HFFc6 (cell line): ENCODE measurements at places on chromosomes 3 and 15.

- no peak for DNase-seq
Observed at GRCh38 chr3:194262176-194262924, 88.8 kb downstream of the CPN2 start.

DNA sequence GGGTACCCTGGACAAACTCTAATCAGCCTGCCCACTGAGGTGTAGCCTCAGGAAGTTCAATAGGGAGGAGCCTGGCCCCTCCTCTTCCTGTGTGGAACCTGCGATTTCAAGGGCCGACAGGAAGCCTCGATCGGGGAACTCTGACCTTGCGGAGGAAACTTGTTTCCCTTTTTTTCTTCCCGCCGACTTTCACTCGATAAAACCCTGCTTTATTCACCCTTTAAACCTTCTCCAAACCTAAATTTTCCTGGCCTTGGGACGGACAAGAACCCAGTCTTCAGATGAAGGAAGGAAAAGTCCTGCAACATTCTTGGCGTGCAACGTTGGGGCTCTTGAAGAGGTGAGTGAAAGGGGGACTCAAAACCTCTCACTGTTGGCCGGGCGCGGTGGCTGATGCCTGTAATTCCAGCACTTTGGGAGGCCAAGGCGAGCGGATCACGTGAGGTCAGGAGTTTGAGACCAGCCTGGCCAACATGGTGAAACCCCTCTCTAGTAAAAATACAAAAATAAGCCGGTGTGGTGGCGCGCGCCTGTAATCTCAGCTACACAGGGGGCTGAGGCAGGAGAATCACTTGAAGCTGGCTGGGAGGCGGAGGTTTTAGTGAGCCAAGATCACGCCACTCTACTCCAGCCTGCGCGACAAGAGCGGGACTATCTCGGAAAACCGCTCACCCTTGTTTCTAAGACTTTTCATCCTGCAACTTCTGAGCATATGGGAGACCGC lies 208.2 kb downstream of the ZNF385D start:
- DNase-seq = no peak

GRCh38 chr3:23437484-23438145 lies 234.5 kb downstream of the UBE2E2 start:
- DNase-seq = no peak

GRCh38 chr15:52383100-52383588 lies 87.5 kb upstream of the MYO5C start:
- no peak for DNase-seq

- no peak for DNase-seq
Observed at GRCh38 chr3:32449691-32450090, 53.0 kb downstream of the CMTM6 start.

DNA sequence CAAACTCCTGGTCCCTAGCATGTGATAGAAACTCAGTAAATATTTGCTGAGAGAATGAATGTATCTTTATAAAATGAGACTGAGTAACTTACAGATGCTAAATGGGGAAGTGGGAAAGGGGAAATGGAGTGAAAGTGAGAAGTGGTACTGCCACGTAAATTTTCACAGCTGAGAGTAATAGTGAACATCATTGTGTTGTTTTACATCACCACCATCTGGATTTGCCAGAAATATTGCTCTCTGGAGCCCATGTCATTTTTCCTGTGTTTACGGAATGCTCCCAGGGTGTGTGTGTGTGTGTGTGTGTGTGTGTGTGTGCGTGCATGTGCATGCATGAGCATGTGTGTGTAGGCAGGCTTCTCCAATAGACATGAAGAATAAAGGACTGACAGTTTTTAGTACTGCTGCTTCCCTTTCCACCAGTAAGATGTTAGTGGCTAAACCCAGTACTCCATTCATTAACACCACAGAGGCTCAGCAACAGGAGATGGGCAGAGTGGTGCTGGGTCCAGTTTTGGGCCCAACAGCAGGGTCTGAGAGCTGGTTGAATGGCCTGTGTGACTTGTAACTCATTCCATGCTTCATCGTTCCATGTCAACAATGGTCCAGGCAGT lies 57.3 kb downstream of the DIPK2A start:
- DNase-seq = no peak

DNA sequence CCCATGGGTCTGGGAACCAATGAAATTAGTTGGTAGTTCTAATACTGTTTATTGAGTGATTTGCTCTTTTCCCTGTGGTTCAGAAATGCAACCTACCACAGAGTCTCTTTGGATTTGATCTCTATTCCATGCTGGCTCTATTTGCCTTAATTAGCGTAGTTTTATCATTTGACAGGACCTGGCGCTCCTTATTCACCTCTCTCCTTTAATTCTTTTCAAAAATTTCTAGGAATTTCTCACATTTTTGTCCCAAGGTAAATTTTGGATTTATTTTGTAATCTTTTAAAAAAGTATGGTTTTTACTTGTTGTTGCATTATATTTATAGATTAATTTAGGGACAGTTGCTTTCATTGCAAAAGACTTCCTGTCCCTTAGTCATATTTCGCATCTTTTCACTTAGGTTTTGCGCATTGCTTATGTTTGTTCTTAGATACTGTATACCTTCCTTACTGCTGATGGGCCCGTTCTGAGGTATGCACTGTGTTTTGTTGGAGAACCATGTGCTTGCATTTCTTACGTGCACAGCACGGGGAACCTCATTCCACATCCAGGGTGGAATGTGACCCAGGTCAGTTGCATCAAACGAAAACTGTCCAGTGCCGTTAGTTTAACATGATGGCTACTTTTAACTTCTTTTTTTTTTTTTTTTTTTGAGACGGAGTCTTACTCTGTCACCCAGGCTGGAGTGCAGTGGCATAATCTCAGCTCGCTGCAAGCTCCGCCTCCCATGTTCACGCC lies 27.0 kb downstream of the SENP5 start:
- DNase-seq = no peak

DNA sequence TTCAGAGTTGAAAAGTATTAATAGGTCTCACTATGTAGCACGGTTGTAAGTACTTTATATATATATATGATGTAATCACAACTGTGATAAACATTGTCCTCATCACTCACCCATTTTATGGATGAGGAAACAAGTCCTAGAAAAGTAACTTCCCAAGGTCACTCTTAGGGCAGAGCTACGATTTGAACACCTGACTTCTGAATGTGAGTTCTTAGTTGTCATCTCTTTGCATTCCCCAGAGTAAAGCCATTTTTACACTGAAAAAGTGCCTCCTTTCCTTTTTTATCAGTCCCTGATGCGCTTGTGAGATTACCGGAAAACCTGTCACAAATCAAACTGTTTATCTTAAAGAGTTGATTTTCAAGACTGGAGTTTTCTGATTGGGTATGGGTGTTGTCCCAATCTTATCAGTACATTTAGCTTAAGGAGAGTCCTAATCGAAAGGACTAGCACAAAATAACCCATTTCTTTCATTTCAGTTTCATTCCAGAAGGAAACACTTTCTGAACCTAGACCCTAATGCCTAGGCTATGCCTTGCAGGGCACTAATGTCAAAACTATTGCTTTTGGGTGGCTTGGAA lies 2.3 kb upstream of the EDEM1 start:
- no peak for DNase-seq

DNA sequence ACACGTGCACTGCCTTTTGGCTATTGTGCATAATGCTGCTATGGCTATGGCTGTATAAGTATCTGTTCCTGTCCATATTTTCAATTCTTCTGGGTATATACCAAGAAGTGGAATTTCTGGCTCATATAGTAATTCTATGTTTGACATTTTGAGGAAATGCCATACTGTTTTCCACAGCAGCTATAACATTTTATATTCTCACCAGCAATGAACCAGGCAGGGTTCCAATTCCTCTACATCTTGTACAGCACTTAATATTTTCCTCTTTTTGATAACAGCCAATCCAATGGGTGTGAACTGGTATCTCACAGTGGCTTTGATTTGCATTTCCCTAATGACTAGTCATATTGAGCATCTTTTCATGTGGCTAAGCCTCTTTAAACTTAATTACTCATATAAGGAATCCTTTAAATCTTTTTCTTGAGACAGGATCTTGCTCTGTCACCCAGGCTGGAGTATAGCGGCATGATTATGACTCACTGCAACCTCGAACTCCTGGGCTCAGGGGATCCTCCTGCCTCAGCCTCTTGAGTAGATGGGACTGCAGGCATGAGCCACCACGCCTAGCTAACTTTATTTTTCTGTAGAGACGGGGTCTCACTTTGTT lies 38.1 kb upstream of the IGDCC4 start:
- peak; percentile 31 for DNase-seq

GRCh38 chr15:29208352-29208751 lies 61.3 kb downstream of the NSMCE3 start:
- no peak for DNase-seq

DNA sequence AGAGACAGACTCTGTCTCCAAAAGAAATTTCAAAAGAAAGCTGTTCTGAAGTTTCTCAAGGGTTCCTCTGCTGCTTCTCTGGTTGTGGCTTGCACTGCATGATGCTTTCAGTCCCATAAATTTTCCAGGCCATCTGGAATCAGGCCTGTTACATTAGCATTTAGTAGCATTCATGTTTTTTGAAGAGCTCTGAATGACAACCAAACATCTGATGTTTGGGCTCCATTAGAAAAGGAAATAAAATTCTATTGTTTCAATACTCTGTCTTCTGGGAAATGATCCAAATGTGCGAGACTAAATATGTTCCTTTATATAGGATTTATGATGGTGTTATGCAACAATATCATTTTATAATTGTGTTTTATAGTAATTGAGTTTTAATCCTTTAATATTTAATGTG lies 455.8 kb downstream of the GABRG3 start:
- DNase-seq = no peak

GRCh38 chr15:42355291-42355690 lies 4.0 kb upstream of the CAPN3 start:
- DNase-seq = no peak

- peak; percentile 98 for DNase-seq
Observed at GRCh38 chr3:150469031-150469930, 61.2 kb downstream of the TSC22D2 start.

GRCh38 chr3:44419116-44419922 lies 58.2 kb downstream of the ZNF445 start:
- no peak for DNase-seq
